ENCODE measurements at places on chromosomes 1 and 21.

- DNase-seq, result no peak
- no peaks in the 10 kb centered on the region for H3K27me3 ChIP-seq
- H3K4me1 ChIP-seq, result no peaks in the 10 kb centered on the region
- no peak overlapping the region for H3K4me3 ChIP-seq
These were observed 578.6 kb upstream of the PBX1 start for GRCh38 chr1:163980394-163980793.

- peaks cover 68% of the 10 kb centered on the region for H3K4me1 ChIP-seq
- peak overlapping the region; percentile 49 for H3K27ac ChIP-seq
- H3K27me3 ChIP-seq, result no peaks in the 10 kb centered on the region
- H3K4me3 ChIP-seq, result peak overlapping the region; percentile 34
- H3K36me3 ChIP-seq, result peaks cover 82% of the 10 kb centered on the region
These were observed 21.1 kb downstream of the PROX1 start for GRCh38 chr1:214008791-214009422.

DNA sequence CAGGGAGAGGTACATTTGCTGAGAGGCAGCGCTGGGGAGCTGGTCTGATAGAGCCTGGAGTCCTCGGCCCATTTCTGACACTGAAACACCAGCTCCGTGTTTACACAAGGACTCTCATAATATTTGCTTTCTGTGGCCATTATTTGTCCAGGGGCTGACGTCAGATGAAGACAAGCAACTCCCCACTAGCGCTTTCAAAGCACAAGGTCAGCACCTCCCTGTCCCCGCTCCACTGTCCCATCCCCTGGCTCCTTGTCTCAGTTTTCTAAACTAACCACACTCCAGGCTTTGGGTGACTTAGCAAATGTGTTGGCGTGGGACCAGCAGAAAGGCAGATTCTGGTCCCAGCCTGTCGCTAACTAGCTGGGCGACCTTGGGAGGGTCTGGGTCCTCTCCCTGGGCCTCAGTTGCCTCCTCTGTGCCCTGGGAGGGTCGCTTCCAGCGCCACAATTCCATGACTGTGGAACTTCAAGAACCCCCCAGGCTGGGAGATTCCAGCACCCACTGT, 37.4 kb upstream of the ZBTB40 start:
- H3K4me3 ChIP-seq, result no peak overlapping the region

DNA sequence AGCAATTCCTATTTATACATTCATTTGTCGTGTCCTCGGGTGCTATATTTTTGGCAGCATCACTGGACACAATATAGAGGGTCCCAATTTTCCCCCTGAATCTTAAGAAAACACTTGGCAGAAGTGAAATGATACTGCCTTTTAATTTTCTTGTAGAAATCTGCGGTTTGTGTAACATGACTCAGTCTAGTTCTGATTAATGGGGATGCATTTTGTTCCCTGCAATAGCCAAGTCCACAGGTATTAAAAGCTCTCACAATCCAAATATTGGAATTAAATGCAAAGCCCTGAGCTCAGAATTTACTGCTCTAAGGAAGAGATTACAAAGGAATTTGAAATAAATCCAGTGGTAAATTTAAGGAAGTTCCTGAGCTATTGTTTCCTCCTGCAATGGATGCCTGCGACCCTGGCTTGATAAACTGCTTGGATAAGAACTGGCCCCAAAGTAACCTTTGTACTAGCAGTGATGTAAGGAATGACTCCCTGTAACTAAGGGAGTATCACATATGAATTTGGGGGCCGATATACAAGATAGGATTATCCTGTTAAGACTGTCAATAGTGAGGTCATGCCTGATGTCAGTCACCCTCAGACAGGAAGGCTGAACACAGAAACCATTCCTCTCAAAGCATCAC, 349.7 kb upstream of the C1orf87 start:
- H3K36me3 ChIP-seq, result no peaks in the 10 kb centered on the region
- H3K4me3 ChIP-seq, result no peak overlapping the region
- no peak overlapping the region for H3K27ac ChIP-seq
- DNase-seq, result no peak
- no peaks in the 10 kb centered on the region for H3K27me3 ChIP-seq
- no peaks in the 10 kb centered on the region for H3K4me1 ChIP-seq

DNA sequence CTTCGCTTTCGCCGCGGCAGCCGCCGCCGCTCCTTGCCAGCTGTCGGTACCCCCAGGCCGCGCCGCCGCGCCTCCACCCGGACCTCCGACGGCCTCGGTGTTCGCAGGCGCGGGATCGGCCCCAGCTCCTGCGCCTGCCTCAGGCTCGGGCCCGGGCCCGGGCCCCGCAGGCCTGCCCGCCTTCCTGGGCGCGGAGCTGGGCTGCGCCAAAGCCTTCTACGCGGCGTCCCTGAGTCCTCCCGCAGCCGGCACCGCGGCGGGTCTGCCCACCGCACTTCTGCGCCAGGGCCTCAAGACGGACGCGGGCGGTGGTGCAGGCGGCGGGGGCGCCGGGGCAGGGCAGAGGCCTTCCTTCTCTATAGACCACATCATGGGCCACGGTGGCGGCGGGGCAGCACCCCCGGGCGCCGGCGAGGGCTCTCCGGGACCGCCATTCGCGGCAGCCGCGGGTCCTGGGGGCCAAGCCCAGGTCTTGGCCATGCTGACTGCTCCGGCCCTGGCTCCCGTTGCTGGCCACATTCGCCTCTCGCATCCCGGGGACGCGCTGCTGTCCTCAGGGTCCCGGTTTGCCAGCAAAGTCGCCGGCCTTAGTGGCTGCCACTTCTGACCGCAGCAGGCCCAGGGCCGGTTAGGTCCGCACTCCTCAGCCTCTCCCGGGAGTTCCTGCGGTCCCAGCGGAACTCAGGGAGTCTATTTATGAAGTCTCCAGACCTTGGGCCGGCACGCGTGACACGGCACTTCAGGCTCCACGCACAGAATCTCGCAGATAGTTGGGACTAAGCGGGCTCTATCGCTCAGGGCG, 1.4 kb downstream of the FOXD2 start:
- H3K4me1 ChIP-seq, result peaks cover 26% of the 10 kb centered on the region
- H3K27me3 ChIP-seq, result peaks cover 31% of the 10 kb centered on the region
- no peak overlapping the region for H3K27ac ChIP-seq

DNA sequence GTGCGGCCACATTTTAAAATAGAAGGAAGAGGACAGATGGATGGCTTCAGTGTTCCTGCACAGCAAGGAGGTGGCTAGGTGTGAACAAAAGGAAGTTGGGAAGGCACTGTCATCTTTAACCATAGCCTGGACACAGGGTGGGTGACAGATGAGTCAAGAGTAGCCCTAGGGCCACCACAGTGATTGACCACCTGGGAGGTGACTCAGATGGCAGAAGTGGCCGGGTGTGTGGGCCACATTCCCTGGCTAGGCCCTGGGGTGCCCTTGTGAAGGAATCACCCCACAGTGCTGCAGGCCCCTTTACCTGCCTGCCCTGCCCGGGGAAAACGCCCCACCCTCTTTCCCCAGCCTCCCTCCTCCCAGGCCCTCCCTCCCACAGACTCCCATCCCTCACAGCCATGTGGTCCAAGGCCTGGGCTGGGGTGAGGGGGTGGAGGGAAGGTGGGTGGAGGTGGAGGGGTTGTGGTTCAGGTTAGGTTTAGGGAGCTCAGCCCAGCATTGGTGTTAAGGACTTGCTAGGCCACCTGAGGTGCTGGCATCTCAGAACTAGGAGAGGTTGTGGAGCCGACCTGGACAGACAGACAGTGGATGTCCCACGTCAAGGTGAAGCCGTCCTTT, 59.1 kb downstream of the SPSB1 start:
- H3K27me3 ChIP-seq, result peaks cover 3% of the 10 kb centered on the region
- no peak for DNase-seq
- peak overlapping the region; percentile 12 for H3K4me3 ChIP-seq
- no peak overlapping the region for H3K27ac ChIP-seq
- peaks cover 14% of the 10 kb centered on the region for H3K36me3 ChIP-seq

DNA sequence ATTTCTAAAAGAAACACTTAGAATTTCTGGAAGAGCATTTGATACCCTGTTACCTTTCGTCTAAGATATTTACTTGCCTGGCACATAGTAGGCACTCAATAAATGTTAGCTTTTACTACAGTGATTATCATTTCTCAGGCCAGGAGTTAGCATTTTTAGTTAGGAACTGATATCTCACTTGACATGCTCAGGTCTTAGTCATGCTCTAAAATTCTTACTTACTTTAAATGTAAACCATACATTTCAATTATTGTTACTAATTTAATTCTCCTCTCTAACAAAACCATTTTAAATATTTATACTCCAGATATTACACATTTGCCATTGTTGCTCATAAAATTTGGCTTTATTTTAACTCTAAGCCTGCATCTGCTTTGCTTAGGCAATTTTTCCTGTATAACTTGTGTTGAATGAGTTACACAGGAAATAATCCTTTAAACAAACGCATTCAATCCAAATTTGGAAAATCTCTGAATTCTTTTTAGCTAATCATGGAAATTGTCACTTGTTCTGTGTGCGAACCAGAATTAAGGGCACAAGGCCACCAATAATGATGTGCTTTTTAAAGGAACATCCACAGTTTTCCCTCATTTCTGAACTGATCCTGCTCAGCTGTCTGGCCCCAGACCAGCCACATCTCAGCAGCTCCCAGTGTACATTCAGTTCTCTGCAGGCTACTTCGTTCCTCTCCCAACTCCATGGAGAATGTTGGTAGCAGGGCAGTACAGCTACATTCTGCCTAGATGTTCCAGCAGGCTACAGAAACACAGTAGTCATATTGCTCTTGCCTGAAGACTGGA, 15.6 kb downstream of the NIBAN1 start:
- no peak for DNase-seq
- no peaks in the 10 kb centered on the region for H3K36me3 ChIP-seq
- H3K27me3 ChIP-seq, result peaks cover 2% of the 10 kb centered on the region
- no peak overlapping the region for H3K4me3 ChIP-seq
- peaks cover 9% of the 10 kb centered on the region for H3K4me1 ChIP-seq
- H3K27ac ChIP-seq, result no peak overlapping the region

DNA sequence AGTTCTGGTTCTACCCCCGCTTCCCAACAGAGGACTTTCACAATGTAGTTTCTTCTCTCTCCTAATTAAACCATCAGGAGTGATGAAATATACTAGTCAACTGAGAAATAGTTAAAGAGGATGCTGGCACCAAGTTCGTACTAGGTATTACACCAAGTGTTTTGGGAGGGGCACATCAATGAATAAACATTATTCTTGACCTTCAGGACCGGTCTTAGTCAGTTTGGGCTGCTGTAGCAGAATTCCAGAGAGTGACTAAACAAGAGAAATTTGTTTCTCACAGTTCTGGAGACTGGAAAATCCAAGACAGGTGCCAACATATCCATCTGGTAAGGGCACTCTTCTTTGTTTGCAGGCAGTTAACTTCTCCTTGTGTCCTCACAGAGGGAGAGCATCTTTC, 103.8 kb downstream of the SPATA17 start:
- no peaks in the 10 kb centered on the region for H3K4me1 ChIP-seq
- DNase-seq, result no peak
- no peaks in the 10 kb centered on the region for H3K27me3 ChIP-seq
- H3K36me3 ChIP-seq, result no peaks in the 10 kb centered on the region

DNA sequence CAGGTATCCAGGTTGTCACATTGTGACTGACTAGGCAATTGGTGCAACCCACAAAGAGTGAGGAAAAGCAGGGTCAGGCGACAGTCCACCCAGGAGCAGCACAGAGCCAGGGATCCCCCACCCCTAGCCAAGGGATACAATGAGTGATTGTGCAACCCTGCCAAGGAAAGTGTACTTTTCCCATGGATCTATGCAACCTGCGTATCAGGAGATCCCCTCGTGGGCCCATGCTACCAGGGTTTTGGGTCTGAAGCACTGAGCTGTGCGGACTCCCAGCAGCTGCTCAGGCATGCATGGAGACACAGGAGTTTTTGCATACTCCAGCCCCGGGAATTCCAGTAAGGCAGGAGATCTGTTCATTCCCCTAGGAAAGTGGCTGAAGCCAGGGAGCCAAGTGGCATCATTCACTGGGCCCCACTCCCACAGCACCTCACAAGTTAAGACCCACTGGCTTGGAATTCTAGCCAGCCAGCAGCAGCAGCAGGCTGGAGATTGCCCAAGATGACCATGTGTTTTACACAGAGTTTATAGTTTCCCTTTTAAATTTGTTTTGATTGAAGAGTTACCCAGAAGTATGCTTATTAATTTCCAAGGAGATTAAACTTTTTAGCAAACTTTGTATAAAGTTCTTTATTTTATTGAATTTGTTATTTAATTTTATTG, 136.0 kb downstream of the LTN1 start:
- H3K4me1 ChIP-seq, result peaks cover 5% of the 10 kb centered on the region
- peaks cover 3% of the 10 kb centered on the region for H3K27me3 ChIP-seq
- no peak overlapping the region for H3K4me3 ChIP-seq
- H3K36me3 ChIP-seq, result peaks cover 10% of the 10 kb centered on the region
- DNase-seq, result peak; percentile 35

DNA sequence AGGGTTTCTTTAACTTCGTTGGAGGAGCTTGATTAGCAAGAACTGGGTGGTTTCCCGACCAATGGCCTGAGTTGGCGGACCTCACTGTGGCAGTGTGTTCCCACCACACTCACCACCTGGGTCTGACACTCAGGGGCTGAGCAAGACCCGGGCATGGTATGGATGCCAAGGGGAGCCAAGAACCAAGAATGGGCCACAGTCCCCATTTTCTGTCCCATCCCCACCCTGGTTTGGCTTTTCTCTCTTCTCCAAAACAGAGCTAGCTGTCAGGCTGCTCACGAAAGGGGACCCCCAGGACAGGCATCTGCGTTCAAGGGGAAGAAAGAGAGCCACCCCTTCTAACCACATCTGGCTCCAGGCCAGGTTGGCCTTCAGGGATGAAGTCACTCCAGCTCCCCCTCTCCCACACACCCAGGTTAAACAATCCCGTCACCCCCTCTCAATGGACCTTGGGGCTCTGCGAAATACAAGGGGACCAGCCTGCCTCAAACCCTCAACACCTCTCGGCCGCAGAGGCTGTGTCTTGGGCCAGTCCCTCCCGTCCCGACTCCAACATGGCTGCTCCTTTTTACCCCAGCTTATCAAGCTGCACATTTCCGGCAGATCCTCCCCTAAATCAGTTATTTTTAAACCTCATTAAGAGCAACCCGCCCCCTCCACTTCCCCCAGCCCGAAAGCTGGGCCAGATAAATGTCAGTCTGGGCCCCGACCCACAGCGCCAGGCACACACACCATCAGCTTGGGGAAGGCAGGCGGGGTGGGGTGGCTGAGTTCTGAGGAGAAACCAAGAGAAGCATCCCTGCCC, 3.4 kb downstream of the TAGLN2 start:
- H3K4me3 ChIP-seq, result peak overlapping the region; percentile 48
- peaks cover 13% of the 10 kb centered on the region for H3K36me3 ChIP-seq
- H3K4me1 ChIP-seq, result peaks cover 66% of the 10 kb centered on the region
- H3K27me3 ChIP-seq, result peaks cover 2% of the 10 kb centered on the region
- H3K27ac ChIP-seq, result peak overlapping the region; percentile 60
- DNase-seq, result no peak

- peak overlapping the region; percentile 81 for H3K27ac ChIP-seq
- DNase-seq, result no peak
- H3K4me3 ChIP-seq, result no peak overlapping the region
- H3K27me3 ChIP-seq, result peaks cover 6% of the 10 kb centered on the region
- H3K36me3 ChIP-seq, result no peaks in the 10 kb centered on the region
These were observed 40.9 kb downstream of the MTARC1 start for GRCh38 chr1:220827445-220828178.

DNA sequence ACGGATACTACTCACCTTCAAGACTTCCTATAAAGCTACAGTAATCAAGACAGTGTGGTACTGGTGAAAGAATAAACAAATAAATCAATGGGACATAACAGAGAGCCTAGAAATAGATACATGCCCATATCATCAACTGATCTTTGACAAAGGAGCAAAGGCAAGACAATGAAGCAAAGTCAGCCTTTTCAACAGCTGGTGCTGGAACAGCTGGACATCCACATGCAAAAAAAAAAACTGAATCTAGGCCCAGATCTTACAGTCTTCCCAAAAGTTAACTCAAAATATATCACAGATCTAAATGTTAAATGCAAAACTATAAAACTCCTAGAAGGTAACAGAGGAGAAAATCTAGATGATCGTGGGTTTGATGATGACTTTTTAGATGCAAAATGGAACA, 170.3 kb downstream of the MIS18A start:
- H3K4me1 ChIP-seq, result no peaks in the 10 kb centered on the region
- DNase-seq, result no peak
- no peak overlapping the region for H3K4me3 ChIP-seq
- H3K36me3 ChIP-seq, result no peaks in the 10 kb centered on the region
- peaks cover 25% of the 10 kb centered on the region for H3K27me3 ChIP-seq
